ENCODE measurements at places on chromosomes 7 and 10.

GRCh38 chr10:97182288-97182990, 3.3 kb downstream of the SLIT1 start:
- DNase-seq, result peak; percentile 42

DNA sequence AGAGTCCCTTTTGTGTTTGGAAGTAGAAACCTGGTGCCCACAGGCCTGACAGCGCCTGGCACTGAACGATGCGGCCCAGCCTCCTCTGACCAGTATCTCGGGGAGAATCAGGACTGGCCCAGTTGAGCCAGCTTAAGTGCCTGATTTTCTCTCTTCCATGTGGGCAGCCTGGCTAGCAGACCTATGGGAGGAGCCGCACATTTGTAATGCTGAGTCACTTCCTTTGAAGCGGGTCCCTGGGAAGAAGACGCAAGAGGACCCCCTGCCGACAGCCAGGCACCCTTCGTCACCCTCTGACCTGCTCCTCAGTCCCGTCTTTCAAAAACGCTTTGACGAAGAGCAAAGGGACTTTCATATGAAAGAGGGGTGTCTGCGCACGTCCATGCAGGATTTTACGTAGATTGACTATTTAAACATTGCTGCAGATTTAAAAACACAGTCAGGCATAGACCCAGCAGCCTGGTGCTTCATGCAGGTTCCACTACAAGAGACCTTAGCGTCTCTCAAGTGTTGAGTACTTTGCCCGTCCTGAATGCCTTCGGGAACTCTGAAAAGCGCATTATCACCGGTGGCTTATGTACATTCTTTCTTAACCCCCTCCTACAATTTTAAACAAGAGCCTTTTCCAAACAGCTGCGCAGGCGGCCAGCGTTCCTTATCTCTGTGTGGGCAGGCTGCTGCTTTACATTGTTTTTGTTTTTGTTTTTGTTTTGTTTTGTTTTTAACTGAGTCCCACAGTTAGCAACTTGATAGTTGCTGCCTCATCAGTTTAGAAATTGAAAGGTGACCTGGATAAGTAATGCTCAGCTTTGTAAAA, 36.5 kb upstream of the AP5Z1 start:
- DNase-seq, result no peak

GRCh38 chr7:21603972-21604749, 61.3 kb downstream of the DNAH11 start:
- no peak for DNase-seq

DNA sequence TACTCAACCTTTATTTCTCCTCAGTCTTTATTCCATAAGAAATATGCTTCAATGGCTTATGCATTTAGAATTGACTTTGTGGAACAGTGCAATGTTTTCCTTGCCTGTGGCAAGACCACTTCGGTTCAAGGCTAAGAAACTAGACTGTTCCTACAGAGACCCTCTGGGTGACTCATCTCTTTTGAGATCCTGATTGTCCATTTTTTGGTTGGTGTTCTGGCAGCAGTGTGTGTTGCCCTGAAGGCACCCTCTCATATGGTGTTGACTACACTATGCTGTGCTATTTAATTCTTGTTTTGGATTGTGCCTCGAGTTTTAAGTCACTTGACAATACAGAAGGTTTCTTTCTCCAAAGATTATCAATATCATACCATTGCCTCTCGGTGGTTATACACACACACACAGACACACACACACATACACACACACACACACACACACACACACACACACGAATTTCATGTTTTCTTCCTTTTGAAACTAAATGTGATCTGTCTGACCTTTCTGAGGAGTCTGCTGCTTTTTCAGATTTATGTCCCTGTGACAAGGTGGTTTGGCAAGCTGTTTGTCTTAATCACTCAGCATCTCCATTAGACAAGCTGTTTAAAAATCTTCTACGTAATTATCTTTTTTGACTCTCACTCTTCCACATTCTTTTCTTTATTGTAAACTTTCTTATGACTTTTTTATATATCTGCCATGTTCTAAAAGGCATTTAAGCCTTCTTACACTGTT, 187.2 kb downstream of the VTI1A start:
- DNase-seq, result no peak

- DNase-seq, result no peak
Observed at GRCh38 chr7:29946428-29947186, 43.0 kb downstream of the SCRN1 start.

GRCh38 chr10:104092749-104093148, 7.1 kb upstream of the COL17A1 start:
- DNase-seq, result no peak

GRCh38 chr7:6307762-6308161, 35.3 kb upstream of the CYTH3 start:
- no peak for DNase-seq

DNA sequence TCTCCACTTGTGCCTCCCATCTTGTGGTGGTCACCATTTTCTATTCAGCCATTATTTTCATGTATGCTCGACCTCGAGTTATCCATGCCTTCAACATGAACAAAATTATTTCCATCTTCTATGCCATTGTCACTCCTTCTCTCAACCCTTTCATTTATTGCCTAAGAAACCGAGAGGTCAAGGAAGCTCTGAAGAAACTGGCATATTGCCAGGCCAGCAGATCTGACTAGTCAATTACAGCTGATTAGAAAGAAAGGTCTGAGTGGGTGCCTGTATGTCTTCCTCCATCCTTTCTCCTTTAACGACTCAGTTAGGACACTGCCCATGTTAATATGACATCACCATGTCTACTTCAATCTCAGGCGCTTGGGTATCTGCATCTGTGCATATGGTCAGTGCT, 4.6 kb downstream of the OR6B1 start:
- DNase-seq, result no peak

GRCh38 chr10:14564268-14564744, 210.4 kb downstream of the FAM107B start:
- DNase-seq, result no peak

- DNase-seq, result peak; percentile 67
Observed at GRCh38 chr7:87934699-87935383, 790 bp downstream of the ADAM22 start.

DNA sequence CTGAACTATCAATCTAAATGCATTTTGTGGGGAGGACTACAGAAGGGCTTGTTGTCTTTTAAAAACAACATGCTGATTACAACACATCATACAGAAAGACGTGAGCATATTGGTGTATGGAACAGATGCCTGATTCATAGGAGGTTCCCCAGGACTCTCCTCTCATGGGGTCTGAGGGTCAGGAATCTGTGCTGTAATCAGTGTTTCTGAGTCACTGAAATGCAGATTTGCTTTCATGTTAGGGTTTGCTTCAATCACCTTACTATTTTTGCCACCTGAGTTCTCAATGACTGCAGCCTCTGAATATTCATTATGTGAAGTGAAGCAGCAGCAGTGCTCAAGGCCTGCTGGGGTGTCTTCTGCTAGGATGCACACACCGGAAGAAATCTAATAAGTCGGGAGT, 550 bp upstream of the ANK3 start:
- DNase-seq, result no peak

- no peak for DNase-seq
Observed at GRCh38 chr10:108250936-108251620, 1086.6 kb upstream of the SORCS1 start.

GRCh38 chr10:17835688-17836087, 26.5 kb downstream of the MRC1 start:
- DNase-seq, result no peak

DNA sequence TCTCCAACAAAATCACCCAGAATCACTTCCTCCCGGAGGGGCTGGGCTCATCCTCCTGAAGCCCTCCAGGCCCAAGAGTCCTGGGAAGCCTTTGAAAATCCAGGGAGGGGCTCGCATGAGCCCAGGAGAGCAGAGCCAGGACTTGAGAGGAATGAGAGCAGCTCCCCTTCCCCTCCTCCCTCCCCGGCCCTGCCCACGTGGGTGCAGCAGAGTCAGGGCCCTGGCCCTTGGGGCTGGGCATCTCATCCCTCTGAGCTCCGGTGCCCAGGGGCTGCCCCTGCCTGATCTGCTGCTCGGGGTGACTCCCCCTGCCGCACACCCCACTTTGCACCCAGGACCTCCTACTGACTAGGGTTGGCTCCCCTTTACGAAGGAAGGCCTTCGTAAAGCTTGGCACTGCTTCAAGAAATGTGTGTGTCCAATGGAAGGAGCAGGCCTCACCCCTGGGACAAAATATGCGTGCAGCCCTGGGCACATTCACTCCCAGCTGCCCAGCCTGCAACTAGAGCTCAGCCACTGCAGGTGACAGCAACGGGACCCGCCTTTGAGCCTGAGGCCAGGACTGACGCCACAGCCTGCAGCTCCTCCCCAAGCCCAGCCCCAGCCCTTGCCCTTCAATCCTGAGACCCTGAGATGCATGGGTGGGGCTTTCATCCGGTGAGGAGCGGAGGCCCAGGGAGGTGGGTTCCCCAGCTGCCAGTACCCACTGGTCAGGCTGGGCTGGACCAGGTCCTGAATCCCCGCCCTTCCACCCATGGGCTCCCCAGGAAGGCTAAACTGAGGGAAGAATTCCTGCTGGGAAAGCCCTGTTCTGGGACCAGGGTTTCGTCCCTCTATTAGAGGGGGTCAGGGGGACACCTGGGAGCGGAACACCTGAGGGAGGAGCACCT, 21.8 kb downstream of the PWWP2B start:
- no peak for DNase-seq

DNA sequence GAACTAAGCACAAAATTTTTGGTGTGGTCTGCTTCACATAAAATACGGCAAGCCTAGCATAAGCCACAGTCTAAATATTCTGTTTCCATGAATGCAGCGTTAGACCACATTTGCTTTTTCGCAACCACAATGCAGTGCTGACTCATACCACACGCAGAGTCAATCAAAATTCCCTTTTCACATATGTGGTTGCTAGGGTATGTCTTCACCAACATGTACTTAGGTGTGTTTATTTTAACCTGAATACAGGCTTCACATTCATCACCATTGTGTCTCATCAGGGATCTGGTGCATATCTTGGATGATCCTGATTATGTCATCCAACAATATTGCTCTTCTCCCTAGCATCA, 90.8 kb downstream of the CHN2 start:
- DNase-seq, result no peak

GRCh38 chr7:96177353-96177752, 144.5 kb downstream of the SLC25A13 start:
- DNase-seq, result no peak

- DNase-seq, result no peak
Observed at GRCh38 chr7:66626331-66626934, 2.2 kb upstream of the KCTD7 start.

DNA sequence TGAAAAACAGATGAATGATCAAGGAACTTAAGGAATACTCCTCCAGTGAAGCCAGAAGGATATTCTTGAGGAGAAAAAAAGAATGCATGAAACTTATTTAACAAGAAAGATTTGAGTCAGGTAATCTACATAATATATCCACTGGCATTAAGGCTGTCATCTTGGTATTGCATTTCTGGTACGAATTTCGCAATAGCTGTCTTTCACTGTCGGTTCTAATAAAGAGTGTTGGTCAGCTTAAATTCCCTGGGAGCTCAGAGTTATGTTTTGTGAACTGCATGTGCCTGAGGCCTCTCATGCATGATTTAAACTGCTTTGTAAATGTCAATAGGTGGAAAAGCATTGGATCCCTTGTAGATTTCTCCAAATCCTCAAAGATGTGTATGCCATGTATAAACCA, 565.3 kb upstream of the GALNT17 start:
- no peak for DNase-seq

DNA sequence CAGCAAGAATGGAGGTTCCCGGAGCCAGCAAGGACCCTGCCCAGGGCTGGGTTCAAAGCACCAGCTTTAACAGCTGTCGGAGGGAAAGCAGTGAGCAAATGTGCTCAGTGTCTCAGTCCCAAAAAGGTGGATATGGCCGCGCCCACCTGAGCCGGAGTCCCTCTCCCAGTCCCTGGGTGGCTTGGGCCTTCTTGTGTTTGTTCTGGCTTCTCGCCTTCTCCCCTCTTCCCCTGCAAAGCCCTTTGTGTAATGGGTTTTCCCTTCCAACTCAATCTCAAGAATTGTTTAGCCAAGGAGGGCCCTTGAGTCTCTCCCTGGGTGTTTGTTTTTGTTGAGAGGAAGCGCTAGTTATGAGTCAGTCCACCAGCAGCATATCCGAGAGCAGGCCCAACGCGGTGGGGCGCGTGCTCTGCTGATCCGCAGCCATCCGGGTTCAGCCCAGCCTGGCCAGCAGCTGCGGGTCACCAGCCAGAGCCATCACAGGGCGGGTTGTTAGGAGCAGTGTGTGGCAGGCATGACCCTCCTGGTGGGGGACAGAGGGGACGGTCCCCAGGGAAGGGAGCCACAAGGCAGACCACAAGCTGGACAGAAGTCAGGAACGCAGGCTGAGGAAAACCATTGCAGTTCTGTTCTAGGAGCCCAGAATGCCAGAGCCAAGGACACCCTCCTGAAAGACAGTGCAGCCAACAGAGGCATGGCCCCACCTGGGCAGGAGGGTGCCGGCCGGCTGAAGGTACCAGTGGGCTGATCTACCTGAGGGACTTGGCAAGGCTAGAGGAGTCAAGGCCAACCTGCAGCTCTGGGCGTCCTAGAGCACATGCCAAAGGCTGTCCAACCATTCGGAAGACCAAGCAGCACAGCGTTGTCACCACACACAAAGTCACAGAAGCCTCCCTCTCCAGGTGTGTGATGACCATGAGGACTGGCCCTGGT, 21.3 kb downstream of the CALML3 start:
- DNase-seq, result no peak

DNA sequence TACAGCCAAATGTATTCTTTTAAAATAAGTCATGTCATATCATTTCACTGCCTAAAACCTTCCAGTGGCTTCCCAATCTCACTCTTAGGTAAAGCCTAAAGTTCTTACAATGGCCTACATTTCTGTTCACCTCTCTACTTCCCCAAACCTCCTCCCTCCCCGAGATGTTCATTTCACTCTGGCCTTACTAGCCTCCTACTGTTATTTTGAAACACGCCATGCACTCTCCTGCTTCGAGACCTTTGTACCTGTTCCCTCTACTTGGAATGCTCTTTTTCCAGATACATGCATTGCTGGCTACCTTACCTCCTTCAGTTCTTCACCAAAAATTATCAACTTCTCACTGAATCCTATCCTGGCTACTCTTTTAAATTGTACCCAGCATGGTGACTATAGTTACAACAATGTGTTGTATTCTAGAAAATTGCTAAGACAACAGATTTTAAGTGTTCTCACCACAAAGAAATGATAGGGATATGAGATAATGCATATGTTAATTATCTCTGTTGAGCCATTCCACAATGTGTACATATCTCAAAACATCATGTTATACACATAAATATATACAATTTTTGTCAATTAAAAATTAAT, 50.6 kb upstream of the STRIP2 start:
- no peak for DNase-seq
